ENCODE measurements at places on chromosomes 7 and 10.
A peak's percentile ranks its signal among the peaks of the same experiment; 100 is the strongest.

DNA sequence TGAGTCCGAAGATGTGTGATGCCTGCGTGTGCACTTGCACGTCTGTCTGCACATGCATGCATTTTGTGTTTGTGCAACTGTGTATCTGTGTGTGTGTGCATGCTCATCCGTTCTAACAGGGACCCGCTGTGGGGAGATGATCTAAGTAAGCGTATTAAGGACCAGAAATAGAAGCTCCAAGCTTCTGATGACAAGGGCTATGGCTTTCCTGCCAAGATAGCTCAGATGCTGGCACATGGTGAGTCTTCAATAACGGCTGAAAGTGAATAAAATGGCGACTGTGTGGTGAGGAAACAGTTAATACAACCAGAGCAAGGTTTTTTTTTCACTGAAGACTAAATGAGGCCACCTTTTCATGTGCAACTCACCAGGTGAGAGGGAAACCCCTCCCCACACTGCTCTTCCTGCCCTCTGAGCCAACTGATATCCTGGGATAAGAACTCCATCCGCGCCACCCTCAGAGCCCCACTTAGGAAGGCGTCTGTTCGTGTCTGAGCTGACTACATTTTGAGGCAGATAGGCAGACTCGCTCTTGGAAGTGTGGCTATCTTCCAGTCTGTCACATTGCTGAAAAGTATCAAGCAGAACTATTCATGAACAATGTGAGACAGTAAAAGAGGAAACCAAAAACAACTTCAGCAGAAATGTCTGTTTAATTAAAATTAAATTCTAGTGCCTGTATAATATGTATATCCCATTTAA is 47.4 kb upstream of the TCERG1L start:
- DNase-seq: no peak

DNA sequence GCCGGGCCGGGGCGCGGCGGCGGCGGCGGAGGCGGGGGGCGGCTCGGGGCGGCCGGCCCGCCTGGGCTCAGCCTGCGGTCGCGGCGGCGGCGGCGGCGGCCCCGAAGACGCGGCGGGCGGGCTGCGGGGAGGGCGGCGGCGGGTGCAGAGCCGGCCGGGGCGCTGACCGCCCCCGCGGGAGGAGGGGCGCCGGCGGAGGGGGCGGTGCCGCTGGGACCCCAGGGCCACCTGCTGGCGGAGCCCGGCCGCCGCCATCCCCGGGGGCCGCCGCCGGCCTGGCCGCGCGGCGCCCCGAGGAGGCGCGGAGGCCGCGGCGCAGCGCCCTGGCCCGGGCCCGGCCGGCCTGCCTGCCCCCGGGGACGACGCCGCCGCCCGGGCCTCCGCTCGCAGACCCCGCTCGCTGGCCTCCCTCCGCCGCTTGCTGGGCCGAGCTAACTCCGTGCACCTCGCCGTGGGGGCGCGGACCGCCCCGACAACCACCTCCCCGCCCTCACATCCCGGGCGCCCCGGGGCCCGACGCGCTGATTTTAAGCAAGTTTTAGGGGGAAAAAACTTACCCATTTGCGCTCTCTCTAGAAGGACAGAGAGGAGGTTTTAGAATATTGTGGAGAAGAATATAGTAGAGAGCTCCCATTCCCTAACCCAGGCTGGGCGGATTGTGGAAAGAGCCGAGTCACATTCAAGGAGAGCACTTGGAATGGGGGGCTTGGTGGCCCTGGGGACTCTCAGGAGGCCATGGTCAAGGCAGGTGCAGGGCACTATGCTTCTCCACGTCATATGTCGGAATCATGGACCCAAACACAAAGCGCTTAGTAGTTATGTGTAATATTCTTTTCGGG is at the start of gene BEND7:
TSS of gene BEND7 (minus strand) at position 140 of the 839 bp plus-strand sequence. CDS start 481 bp downstream, outside the sequence.
- peak; percentile 17 for DNase-seq

- DNase-seq: no peak
Observed at GRCh38 chr10:22931948-22932347, 4.1 kb downstream of the ARMC3 start.

- DNase-seq: no peak
Observed at GRCh38 chr7:83970081-83970480, 224.5 kb downstream of the SEMA3A start.

GRCh38 chr10:17616403-17617030 is 657 bp downstream of the HACD1 start:
- no peak for DNase-seq

DNA sequence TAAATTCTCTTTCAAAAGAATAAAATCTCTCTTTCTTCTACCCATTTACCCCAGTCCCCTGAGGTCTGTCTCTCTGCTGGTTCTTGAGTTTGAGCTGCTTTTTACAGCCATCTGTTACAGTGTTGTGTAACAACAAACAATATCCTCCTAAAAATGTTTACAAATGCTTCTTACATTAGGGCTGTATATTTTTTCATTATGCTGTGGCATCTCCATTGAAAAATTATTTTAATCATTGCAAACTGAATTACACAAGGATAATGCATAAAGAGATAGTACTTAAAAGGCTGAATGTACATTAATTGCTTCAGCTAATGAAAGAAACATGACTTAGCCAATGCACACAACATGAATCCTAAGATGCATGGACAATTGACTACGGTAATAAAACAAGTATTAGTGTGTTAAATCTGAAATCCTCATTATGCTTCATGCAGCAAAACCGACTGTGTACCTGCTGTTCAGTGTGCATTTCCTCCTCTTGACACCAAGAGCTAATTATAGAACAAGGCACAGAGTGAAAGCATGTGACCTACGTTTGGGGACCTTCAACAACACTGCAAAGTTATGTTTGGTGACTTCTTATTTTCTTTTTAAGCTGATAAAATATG is 181.7 kb upstream of the RHOBTB1 start:
- no peak for DNase-seq

DNA sequence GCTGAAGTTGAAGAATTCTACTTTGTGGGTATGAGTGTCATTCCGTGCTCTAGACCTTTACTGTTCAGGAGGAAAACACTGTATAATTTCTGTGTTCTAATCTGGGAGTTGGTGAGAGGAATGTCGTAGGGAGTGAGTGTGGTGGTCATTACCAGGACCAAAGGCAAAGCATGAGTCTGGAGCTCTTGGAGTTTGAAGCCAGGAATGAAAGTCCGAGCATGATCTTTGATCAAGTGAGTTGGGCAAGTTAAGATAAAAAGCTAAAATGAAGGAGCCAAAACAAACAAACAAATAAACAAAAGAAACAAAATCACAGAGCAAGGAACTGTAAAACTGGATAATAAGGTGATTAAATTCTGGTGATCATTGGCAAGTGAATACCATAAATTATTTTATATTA is 161.4 kb downstream of the AGMO start:
- no peak for DNase-seq

DNA sequence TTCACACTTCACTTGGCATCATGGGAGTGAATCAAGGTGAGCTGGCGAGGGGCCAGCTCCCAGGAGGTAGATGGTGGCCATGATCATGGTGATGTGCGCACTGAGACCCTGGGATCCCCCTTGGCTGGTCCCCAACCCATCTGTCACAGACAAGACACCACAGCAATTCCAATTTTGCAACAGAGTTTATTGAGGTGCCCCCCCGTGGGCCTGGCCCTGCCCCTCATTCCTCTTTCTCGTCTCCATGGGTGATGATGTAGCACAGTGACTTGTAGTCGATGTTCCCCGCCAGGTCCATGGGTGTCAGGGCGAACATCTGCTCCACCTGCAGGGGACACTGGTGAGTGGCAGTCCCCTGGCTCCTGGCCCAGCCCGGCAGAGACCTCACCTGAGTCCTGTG is 2.4 kb downstream of the MYL7 start:
- DNase-seq: no peak

DNA sequence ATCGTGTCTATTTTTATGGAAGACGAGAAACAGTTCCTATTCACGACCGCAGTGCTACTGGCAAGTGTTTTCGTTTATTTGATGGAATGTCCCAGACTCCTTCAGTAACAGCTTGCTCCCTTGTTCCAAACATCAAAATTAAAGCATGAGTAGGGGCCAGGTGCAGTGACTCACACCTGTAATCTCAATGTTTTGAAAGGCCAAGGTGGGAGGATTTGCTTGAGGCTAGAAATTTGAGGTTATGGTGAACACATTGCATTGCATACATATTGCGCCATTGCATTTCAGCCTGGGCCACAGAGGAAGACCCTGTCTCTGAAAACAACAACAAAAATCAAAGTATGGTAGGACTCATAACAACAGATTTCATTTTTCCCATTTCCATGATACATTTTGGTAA is 22.8 kb downstream of the PTTG1IP2 start:
- DNase-seq: no peak

DNA sequence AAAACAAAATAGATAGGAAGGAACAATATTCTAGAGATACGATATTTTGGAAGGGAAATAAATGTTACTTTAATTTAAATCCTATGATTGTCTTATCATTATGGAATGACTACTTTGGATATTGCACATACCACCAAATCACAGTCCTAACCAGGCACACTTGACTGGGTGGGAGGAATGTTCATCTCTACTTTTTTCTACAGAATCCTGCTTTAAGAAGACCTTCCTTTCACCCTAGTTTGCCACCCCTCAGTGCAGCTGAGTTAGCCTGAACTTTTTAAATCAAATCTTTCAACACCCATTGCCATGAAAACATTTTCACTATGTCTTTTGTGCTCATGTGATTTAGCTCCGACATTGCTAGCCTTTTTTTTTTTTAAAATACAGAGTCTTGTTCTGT is 38.1 kb downstream of the RELN start:
- DNase-seq: no peak

DNA sequence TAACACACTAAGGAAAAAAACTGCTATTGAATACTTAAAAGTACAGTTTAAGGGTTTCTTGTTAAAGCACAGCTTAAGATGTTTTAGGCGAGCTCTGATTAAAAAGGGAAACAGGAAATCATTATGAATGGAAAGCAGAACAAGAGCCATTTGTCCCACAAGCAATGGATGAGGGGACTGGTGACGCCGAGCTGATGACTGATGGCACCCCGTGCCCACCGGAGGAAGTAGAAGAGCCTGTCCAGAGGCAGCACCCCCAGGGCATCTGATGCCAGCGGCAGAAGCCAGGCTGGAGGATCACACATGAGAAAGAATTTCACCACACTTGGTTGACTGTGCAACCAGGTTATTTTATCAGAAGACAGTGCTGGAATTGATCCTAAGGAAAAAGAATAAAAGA is 15.0 kb upstream of the INSIG1 start:
- DNase-seq: no peak

GRCh38 chr10:77223526-77224460 is 413.8 kb downstream of the KCNMA1 start:
- DNase-seq: no peak

GRCh38 chr10:93719901-93720300 is 17.5 kb upstream of the FRA10AC1 start:
- DNase-seq: no peak

DNA sequence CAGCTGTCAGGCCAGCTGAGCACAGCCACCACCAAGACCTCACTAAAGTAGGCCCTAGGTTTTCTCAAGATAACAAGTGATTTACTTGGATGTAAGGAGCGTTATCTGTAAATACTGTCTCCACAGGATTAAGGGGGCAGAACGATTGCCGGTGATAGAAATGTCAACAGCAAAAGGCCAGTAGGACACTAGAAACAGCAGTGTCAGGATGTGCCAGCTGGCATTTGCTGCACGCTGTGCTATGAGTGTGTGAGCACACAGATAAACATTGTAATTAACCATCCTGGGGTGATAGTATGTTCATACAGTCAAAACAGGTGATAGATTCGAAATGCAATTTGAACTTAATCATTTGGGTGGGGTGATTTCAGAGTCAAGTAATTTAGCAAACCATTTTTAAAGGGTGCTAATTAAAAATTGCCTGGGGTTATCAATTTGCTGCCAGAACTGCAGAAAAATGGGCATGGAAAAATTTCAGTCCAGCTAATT is 36.3 kb upstream of the NOBOX start:
- no peak for DNase-seq

GRCh38 chr10:79400146-79401004 is 45.0 kb downstream of the ZCCHC24 start:
- DNase-seq: peak; percentile 57

- no peak for DNase-seq
Observed at GRCh38 chr7:12951397-12951801, 264.0 kb downstream of the ARL4A start.

- DNase-seq: peak; percentile 72
Observed at GRCh38 chr7:38306914-38307313, 33.5 kb upstream of the TARP start.

GRCh38 chr7:156612930-156613329 is 27.6 kb upstream of the RNF32 start:
- DNase-seq: peak; percentile 88

DNA sequence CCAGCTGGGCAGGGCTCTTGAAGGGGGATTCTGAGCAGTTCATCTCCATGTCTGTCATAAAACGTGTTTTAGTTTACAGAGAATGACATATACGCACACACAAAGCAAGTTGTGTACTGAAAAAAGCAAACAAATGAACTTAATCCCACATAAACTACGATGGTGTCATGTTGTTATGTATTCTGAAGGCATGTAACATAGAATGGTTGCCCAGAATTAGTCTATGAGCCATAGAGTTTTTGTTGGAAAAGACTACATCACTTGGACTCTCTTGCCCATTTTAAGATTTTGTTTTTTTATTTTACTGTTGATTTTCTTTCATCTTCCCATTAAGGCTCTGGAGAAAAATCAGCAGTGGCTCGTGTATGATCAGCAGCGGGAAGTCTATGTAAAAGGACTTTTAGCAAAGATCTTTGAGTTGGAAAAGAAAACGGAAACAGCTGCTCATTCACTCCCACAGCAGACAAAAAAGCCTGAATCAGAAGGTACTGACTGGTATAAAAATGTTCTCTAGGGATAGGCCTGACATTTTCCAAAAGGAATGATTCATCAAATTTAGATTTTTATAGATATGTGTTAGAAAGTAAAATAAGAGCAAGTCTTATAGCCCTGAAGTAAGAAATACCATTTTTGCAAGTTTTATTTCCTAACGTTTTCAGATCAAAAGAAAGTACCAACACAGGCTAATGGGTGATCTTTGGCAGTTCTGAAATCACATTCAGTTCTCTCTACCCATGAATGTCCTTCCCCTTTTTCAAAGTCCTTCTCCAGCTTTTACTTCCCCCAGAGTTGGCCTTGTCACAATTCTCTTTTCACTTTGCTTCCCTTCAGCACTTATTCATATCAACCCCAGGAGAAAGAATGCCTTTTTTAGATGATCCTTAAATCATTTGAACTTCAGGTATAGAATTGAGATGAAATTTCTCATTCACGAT is 18.9 kb downstream of the CEP55 start:
- DNase-seq: no peak

- no peak for DNase-seq
Observed at GRCh38 chr7:25359471-25360059, 131.3 kb upstream of the NPVF start.

- DNase-seq: no peak
Observed at GRCh38 chr7:80997841-80998240, 79.0 kb upstream of the SEMA3C start.

- DNase-seq: no peak
Observed at GRCh38 chr7:11754123-11754522, 77.9 kb downstream of the THSD7A start.

DNA sequence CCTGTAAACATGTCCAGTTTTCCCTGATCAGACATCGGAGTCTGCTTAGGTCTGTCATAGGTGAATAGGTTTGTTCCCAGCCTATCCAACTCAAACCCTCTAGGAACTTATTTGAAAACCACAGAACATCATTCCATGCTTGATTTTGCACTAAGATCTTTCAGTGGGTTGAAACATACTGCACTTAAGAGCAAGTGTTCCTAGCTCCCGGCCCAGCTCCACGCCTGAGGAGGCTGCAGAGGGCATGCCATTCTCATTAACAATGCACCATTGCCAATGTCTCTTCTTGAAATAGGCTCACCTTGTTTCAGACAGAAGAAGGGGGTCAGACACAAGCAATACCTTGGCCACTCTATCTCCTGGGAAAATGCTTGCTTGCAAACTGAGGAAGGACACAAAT is 78.0 kb upstream of the EGR2 start:
- no peak for DNase-seq

- DNase-seq: no peak
Observed at GRCh38 chr7:40714363-40715052, 579.7 kb downstream of the SUGCT start.

Measured in CD4-positive, alpha-beta T cell (primary cell).